ENCODE measurements at places on chromosomes 3 and 15.

- no peak for DNase-seq
These were observed 3.9 kb downstream of the RPL35A start for GRCh38 chr3:197953881-197954280.

DNA sequence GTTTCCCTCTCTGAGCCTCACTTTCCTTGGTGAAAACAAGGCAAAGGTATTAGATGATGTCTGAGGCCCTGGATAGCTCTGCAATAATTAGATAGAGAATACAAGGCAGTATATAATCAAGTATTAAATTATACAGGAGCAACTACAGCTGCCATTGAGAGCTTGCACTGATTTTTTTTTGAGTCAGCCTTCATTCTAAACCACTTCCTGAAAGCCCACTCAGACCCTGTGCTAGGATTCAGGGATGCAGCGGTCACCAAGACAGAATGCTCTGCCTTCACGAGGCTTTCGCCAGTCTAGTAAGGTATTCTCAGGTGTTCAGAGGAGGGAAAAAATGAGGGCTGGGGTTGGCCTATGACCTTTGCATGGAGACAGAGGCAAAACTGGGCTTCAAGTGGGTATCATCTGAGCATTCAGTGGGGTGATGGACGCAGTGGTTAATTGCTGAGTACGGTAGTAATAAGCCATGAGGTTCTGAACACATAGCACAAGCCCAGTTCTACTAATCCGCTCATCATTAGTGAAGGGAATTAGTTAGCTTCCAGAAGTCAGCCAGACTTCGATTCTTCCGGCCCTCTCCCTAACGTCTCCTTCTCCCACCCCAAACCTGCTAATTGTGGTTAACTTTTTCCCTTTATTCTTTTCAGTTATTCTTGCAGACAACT lies 3.6 kb downstream of the VGLL4 start:
- peak; percentile 42 for DNase-seq

DNA sequence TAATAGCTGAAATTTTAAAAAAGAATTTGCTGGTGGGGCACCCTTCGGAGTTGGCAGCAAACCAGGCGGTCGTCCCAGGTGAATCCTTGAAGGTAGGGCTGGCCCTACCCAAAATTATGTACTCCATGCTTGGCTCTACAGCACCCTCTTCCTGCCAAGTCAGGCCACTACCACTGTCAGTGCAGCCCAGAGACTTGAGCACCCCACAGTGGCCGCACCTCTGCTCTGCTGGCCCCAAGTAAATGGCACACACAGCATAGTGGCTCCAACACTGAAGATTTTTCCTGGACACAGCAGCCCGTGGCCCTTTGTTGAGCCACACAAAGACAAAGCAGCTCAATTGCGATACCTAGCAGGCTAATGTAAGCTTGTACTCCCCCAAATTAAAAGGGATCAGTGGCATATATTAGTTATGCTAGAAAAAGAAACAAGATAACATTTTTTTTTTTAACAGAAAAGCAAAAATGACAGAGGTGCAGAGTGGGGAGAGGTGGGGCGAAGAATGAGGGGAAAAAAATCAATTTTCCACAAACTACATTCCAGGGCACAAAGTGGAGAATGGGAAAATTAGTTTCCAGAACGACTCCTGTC lies 250.5 kb downstream of the UACA start:
- peak; percentile 35 for DNase-seq

DNA sequence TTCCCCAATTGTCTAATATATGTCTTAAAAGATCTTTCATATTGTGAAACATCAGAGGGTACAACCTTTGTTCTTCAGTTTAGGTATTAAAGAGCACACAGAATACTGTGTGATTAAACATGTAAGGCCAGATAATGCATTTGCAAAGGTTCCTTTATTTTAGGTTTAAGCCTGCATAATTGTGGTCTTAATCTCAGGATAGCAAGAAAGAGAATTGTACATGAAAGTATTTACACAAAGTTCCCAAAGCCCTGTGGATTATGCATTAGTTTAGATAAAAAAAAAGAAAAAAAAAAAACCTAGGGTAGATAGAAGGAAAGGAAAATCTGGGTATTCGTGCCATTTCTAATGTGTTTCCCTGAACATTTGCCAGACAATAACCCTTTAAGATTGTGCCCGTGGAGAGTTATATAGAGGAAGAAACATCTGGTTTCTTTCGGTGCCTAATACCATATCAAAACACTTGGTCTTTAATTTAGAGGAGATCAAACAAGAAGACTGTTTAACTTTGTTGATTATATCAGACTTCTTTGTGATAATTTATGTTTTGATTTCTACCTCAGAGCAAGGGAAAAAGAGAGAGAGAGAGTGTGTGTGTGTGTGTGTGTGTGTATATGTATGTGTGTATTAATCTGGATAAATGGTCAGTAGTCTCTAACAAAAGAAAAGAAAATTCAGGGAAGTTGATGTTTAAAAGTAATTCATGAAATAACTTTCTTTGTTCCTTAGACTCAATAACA lies 139.6 kb upstream of the CGNL1 start:
- no peak for DNase-seq

DNA sequence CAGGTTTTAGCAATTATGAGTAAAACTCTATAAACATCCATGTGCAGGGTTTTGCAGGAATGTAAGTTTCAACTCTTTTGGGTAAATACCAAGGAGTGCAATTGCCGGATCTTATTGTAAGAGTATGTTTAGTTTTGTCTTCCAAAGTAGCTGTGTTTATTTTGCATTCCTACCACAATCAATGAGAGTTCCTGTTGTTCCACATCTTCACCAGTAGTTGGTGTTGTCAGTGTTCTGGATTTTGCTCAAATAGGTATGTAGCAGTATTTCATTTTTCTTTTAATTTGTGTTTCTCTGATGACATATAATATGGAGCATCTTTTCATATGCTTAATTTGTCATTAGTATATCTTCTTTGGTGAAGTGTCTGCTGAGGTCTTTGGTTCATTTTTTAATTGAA lies 185.1 kb upstream of the GALNT15 start:
- no peak for DNase-seq

GRCh38 chr15:59444081-59444835 lies 6.3 kb downstream of the FAM81A start:
- no peak for DNase-seq

DNA sequence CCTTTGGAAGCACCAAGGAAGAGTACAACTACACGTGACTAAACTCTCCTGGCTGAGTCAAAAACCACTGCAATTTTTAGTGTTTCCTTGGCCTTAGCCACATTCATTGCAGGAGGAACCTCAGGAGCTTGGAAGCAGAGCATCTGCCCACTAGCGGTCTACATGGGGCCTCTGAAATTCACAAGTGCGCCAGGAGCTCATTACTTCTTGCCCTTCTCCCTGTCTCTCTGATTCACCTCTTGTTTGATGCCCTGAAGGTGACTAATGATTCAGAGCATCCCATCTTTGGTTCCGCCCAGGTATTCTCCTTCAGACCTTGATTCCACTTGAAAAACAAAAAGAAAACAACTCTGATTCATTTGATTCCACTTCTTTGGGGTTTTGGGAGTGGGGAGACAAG lies 201.1 kb upstream of the LPP start:
- no peak for DNase-seq

GRCh38 chr3:79125313-79125984 lies 642.3 kb downstream of the ROBO1 start:
- DNase-seq: no peak

DNA sequence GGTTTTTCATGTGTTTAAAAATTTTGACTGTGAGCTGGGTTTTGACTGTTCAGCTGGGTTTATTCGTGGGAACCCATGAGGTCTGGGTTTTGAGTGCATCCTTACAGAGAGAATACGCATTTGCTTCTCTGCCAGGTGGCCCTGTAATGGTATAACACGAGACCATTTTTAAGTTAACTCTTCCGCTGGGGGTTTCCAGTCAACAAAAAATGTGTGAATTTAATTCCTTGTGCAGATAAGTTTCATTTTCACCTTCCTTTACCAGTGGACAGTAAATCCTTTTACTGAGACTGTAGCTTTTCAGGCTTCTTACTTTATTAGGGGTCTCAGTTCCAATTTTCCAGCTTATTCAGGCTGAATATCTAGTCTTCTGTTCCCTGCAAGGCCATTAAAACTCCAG lies 149.6 kb downstream of the OPA1 start:
- no peak for DNase-seq

DNA sequence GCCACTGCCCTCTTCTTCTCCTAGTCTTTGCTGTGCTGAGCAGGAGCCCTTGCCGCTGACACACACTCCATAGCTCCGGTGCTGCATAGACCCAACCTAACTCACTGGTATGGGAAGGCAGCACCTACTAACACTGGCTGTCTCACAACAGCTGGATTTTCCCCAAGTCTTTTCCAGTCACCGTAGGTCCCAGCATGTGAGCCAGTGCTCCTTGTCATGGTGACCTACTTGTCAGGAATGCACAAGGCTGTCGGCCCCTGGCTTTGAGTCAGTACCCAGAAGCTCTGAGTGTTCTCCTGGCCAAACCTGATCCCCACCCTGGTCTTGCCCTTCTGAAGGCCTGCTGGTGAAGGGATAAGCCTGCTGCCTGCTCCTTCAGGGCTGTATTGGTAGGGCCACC lies 25.7 kb downstream of the AMOTL2 start:
- DNase-seq: no peak

- DNase-seq: no peak
These were observed 826 bp downstream of the LRRC58 start for GRCh38 chr3:120348065-120348990.

DNA sequence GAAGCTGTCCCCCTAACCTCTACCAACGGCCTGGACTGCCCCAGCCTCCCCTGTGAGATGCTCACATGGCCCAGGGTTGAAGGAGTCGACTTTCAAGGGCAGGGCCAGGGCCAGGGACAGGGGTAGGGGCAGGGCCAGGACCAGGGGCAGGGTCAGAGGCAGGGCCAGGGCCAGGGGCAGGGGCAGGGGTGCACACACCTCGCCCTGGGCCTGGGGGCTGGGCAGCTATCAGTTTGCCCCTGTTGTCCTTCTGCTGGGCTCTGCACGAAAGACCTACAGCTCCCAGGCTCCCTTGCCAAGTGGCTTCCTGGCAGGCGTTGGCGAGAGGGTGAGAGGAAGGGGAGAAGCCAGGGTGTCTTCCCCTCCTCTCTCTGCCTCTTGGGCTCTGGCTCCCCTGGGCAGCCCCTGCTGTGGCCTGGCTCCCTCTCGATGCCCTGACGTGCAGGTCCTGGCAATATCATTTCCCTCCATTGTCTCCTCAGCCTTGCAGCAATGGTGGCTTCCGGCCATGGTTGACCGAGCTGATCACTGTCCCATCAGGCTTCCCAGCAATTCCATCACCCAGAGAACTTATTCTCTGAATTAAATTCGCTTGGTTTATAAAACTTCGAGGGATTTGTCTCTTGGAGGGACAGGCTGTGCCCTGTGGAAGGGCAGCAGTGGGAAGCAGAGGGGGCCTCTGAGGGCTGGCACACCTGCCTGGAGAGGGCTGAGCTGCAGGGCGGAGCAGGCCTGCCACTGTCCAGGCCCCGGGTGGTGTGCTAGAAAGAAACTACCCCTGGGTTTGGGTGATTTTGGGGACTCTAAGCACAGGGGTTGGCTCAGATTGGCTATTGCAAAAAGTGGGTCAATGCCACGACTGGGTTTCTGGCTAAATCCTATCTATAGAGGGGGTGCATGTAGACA lies 13.9 kb downstream of the PRR23E start:
- no peak for DNase-seq

DNA sequence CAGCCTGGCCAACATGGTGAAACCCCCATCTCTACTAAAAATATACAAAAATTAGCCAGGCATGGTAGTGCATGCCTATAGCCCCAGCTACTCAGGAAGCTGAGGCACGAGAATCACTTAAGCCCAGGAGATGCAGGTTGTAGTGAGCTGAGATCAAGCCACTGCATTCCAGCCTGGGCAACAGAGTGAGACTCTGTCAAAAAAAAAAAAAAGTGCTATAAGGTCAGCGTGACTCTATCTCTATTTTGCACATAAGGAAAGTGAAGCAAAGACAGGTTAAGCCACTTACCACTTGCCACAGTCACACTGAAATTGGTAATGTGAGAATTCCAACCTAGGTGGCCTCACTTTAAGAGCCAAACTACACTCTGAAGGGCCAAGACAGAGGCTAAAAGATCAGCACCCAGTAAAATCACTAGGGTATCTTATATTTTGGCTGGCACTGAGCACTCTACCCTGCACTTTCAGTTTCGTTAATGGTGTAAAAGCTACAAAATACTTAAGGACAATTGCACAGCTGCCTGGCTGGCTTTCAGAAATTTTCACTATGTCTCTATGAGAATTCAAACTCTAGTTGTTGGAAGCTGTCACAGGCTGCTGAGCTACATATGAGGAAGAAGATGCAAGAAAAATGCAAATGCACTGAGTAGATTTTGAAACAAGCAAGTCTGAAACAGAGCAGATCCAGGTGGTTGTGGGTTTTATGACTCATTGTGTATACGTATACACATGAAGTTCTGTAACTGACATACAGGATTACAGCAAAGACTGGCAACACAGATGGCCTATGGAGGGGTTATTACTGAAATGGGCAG lies 32.7 kb downstream of the TRANK1 start:
- peak; percentile 62 for DNase-seq

GRCh38 chr3:31733234-31733667 lies 200.5 kb downstream of the STT3B start:
- no peak for DNase-seq

- DNase-seq: no peak
These were observed 61.7 kb upstream of the KCNMB2 start for GRCh38 chr3:178474526-178474925.

- peak; percentile 84 for DNase-seq
These were observed 27.2 kb downstream of the BCL2A1 start for GRCh38 chr15:79943820-79944219.

DNA sequence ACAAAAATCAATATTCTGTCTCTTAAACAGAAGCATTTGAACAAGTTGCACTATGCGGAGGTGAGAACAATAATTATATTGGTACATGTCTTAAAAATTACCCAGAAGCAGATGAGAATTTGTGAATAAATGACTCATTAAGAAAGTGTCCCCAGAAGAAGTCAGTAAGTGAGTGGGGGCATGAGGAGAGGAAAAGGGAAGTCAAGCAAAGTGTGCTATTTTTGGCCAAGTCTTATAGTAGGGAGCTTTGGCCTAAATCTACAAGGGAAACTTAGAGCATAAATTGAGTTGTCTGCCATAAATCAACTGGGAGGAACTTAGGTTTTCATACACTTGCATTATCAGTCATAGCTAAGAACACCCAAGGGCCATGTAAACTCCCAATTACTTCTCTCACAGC lies 86.9 kb upstream of the SATB1 start:
- no peak for DNase-seq

DNA sequence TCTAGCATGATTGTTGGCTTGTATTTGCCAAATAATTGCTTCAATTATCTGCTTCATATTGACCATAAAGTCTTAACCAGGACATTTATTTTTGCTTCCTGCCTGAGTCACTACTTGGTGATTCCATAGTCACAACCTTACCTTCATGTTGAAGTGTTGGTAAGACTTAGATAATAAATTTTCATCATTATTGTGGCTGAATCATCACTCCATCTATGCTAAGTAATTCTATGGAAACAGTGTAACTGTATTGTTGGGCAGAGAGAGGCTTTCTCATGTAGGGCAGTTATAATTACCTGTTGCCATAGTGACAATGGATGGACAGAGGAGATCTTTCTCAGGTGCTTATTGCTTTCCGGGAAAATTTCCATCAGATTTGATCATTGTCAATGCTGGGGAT lies 330.7 kb upstream of the LRRC3B start:
- DNase-seq: no peak
